Stimulated activated CD4-positive, alpha-beta T cell treated with anti-CD3 and anti-CD28 coated beads, Interleukin-1b, Interleukin-23, amount 100 ng/mL, for 1 hour (primary cell): ENCODE measurements at places on chromosomes 1 and 21.

GRCh38 chr1:185353124-185353523 lies 36.1 kb upstream of the IVNS1ABP start:
- no peak for DNase-seq

DNA sequence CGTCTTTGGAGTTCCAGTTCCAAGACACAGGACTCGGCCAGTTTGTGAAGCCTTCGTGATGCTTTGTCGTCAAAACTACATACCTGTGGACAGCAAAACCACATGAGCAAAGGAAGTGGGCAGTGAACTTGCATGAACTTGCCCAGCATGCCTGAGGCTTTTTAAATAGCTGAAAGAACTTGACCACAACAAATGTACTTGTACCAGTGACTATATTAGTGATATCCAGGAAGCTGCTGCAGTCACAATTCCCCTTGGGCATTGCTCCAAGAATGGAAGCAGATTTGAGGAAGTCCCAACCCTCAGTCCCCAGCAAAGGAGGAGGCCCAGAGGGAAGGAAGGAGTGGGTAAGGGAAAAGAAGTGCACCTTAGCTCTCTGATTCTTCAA lies 2.6 kb downstream of the FUCA1 start:
- DNase-seq, result no peak

DNA sequence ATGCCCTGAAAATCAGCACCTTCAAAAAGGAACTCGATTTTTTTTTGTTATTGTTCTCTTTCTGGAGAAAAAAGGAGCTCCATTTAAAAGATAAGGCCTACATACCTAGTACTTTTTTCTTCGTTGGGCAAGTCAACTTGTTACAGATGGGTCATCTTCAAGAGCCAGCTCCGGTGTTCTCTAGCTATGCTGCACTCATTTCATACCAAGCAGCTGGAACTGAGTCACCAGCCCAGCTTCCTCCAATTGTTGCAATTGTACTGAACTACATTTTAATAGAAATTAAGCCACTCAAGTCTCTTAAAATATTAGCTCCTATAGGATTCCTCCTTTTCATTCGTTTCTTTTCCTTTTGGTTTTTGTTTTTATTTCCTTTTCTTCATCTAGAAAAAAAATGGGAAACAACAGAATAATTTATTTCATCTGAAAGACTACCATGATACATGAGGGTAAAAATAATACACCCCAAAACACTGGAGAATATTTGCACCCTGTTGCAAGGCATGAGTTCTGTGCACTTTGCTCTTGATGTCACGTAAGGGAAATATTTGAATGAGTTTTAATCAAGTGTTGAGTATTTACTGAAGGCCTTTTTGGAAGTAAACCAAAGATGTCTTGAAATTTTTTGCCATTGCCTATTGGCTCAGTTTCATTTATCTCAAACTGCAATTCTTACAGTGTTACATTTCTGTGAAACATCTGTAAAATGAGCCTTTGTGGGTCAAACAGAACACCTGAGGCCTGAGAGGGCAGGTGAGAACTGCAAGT lies 60.5 kb downstream of the CLIC4 start:
- no peak for DNase-seq

GRCh38 chr1:81505831-81506230 lies 294.9 kb upstream of the ADGRL2 start:
- no peak for DNase-seq

DNA sequence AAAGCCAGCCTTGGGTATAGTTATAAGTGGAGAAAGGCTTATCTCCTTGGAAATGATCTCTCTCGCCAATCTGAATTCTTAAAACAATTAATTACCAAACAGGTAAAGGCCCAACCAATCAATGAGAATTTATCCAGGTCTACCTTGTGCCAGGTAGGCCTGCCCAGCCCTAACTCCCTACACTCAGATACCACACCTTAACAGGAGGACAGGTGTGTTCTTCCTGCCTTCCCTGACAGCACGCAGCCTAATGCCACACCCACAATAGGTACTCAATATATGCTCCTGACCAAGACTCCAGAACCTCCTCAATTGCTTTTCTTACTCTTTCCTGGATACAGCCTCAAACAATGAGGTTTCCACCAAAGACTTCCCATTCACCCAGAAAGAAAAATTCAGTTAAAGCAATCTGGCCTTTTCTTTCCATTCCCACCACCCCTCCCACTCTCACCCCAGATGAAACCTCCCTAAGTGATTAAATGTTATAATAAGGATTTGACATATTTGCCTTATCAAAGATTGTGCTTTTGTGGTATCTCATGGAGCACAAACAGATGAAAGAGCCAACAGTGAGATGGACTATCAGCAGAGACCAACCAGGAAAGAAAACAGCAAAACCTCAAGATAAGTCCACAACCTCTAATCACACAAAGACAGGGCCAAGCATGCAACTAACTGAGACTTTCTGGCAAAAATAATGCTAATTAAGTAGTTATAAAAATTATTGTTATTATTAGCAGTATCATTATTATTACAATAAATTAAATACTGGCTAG lies 25.6 kb downstream of the TRABD2B start:
- DNase-seq, result no peak

GRCh38 chr1:20124456-20125057 lies 5.2 kb upstream of the PLA2G2D start:
- DNase-seq, result no peak

- DNase-seq, result no peak
Measured at GRCh38 chr1:172382406-172382805, 38.1 kb upstream of the C1orf105 start.

- no peak for DNase-seq
Measured at GRCh38 chr1:214372092-214372491, 91.1 kb downstream of the SMYD2 start.

DNA sequence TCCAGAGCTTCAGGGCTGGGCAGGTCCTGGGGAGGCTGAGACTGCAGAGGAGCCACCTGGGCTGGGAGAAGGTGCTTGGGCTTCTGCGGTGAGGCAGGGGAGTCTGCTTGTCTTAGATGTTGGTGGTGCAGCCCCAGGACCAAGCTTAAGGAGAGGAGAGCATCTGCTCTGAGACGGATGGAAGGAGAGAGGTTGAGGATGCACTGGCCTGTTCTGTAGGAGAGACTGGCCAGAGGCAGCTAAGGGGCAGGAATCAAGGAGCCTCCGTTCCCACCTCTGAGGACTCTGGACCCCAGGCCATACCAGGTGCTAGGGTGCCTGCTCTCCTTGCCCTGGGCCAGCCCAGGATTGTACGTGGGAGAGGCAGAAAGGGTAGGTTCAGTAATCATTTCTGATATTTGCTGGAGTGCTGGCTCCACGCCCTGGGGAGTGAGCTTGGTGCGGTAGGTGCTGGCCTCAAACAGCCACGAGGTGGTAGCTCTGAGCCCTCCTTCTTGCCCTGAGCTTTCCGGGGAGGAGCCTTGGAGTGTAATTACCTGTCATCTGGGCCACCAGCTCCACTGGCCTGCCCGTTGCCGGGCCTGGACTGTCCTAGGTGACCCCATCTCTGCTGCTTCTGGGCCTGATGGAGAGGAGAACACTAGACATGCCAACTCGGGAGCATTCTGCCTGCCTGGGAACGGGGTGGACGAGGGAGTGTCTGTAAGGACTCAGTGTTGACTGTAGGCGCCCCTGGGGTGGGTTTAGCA lies 9.3 kb downstream of the MYBPH start:
- DNase-seq, result no peak

DNA sequence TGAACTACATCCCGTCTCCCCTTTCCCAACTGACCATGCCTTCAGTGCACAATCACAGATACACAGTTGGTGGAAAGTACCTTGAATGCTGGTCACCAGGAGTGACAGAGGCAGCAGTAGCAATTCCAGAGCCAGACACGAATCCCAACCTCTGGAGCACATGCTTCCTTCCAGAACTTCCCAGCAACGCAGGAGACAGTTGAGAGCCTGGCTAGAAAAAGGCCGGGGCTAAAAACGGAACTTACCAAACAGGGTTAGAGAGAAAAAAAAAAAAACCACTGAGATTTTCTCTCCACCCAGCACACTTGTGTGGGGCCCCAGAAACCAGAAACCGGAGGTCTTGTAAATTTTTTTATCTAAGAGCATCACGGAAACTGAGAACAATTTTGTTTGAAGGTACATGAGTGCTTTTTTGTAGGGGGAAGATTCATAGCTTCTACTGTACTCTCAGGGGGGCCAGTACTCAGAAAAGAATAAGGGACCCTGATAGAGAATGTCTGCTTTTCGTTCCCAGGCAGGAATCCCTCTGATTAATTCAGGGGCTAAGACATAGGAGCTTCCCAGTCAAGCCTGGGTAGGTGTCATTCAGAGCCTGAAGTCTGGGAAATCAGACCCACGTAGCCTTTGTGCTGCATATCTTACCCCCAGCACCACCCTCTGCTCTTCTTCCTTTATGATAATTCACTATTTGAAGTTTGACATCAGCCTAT lies at the start of gene CD48:
CD48 (minus strand) TSS at position 221 of the 710 bp plus-strand sequence; CDS start at position 162, 59 bp downstream.
- no peak for DNase-seq

- no peak for DNase-seq
Measured at GRCh38 chr1:247435759-247436147, 19.8 kb downstream of the NLRP3 start.

DNA sequence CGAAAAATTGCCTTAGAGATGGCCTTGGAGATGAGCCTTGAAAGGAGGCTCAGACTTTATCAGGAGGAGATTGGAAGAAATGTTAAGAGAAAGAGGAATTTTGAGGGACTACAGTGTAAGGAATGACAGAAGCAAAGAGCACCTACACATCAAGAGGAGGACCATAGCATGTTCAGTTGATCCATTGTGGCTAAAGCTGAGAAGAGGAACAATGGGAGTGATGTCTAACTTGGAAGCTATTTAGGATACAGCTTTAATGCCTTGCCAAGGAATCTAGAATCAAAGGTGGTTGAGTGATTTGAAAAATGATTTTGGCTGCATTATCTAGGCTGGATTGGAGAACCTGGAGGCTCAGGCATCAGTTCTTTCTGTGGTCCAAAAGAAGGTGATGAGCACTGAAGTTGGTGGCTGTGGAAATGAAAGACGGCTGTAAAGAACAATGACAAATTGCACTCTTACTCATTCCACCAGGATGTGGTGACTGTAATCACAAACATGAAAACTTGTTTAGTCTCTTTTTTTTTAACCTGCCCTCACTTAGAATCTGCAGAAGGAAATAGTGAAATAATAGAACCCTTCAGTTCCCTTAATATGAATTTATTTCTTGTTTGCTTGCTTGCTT lies 11.3 kb downstream of the FAM20B start:
- no peak for DNase-seq

- no peak for DNase-seq
Measured at GRCh38 chr1:153343811-153344717, 4.6 kb downstream of the PGLYRP4 start.

GRCh38 chr1:39676948-39677548 lies 5.1 kb upstream of the NT5C1A start:
- no peak for DNase-seq

DNA sequence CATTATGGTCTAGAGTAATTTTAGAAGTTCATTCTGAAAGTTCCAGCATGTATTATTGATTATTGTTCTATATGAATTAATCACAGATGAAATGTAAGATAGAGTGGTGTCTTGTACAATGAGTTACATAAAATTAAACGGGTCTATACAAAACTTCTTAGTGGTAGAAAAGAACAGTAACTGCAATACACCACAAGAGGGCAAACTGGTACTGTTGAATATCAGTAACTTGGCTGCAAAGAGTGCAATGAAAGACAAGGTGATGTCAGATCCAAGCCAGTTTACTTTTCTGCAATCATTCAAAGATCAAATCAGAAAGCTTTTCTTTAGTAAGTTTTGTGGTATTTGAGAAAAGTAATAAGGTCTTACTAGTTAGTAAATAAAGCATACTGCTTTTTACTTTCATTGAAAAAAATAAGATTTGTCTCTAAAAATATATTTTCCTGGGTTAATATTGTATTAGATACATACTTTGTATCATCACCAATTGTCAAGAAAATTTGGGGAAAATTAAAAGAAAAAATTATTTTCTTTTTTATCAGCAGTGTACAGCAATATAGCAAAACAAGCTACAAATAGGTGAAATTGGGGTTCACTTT lies 66.4 kb upstream of the BTG3 start:
- no peak for DNase-seq

GRCh38 chr1:205681364-205681763 lies 1.1 kb upstream of the SLC45A3 start:
- DNase-seq, result no peak

- DNase-seq, result no peak
Measured at GRCh38 chr1:19651141-19651737, 7.1 kb downstream of the NBL1 start.

- DNase-seq, result no peak
Measured at GRCh38 chr1:192943108-192943507, 116.1 kb downstream of the UCHL5 start.

- no peak for DNase-seq
Measured at GRCh38 chr1:108071601-108072000, 106.6 kb upstream of the VAV3 start.

DNA sequence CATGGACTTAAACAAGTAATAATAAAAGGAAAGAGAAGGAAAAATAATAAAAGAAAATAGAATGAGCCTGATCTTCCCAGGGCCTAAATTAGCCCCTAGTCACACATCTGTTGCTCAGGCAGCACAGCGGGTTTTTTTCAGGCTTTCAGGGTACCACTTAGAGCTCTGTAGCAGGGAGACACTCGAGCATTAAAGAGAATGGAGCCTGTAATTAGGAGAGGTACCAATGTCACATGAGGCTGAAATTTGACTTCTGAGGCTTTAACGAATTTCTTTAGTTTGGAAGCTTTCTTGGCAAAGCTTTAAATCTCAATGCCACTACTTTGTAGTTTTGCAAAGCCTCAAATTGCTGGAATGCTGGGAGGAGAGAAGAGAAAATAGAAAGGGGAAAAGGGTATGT lies 116.3 kb downstream of the AK5 start:
- no peak for DNase-seq

DNA sequence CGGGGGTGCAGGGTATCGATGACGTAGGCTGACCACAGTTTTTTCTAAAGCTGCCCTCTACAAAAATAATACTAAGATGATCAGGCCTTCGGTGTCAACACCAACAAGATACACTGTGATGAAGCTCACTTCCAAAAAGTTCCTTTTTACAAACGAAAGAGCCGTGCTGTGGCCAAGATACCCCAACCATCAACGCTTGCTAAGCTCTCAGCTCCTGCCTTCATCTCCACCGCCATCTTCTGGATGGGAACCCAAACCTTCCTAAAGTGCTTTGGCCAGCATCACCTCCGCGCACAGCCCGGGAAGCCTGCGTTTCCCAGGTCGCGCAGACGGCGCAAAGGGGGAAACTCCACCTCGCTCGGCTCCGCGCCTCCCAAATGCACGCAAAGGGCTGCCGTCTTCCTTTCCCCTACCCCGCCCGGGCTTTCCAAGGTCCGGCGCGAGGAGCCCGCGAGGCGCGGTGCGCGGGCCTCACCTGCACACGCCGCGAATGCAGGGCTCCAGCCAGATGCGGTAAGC lies 541 bp downstream of the USP48 start:
- peak; percentile 30 for DNase-seq

DNA sequence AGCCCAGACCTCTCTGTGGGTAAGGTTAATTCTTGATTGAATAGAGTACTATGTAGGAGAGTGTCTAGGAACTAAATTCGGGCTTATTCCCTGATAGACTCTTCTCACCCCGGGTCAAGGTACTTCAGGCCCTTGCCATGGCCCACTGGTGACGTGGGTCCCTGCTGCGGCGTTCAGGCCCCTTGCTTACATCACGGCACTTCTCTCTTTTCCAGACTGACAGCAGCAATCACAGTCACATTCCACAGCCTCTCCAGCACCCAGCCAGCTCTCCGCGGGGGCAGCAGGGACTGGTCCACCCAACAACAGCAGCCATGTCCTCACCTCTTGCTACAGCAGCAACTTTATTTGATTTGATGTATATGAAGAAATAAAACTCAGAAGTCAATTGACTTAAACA lies 401.2 kb upstream of the VAMP3 start:
- no peak for DNase-seq

- no peak for DNase-seq
Measured at GRCh38 chr1:77355010-77355409, 73.2 kb downstream of the AK5 start.
